ENCODE measurements at places on chromosomes 16 and 17.

- no peak for DNase-seq
Measured at GRCh38 chr16:73956587-73957494, 339.8 kb upstream of the PSMD7 start.

DNA sequence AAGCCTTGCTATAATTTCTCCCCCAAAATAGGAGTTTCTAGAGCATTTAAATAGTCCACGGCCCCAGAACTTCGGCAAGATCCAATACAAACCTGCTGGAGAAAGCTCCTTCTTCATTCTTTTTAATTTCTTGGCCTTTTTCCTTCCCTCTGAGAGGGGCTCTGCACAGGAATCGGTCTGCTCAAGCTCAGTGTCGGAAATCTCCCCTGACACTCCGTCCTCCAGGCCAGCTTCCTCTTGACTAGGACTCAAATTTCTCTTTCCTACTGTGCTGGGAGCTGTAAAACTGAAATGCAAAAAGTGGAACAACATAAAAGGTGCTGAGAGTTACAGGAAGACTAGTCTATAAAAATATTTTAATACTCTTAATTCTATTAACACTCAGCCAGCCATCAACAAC lies 183.3 kb downstream of the PARN start:
- no peak for DNase-seq

- DNase-seq: no peak
Measured at GRCh38 chr17:970364-970763, 9.2 kb downstream of the NXN start.

- DNase-seq: no peak
Measured at GRCh38 chr16:12646098-12646489, 157.6 kb downstream of the CPPED1 start.

GRCh38 chr17:69495787-69496186 lies 81.3 kb downstream of the MAP2K6 start:
- no peak for DNase-seq

DNA sequence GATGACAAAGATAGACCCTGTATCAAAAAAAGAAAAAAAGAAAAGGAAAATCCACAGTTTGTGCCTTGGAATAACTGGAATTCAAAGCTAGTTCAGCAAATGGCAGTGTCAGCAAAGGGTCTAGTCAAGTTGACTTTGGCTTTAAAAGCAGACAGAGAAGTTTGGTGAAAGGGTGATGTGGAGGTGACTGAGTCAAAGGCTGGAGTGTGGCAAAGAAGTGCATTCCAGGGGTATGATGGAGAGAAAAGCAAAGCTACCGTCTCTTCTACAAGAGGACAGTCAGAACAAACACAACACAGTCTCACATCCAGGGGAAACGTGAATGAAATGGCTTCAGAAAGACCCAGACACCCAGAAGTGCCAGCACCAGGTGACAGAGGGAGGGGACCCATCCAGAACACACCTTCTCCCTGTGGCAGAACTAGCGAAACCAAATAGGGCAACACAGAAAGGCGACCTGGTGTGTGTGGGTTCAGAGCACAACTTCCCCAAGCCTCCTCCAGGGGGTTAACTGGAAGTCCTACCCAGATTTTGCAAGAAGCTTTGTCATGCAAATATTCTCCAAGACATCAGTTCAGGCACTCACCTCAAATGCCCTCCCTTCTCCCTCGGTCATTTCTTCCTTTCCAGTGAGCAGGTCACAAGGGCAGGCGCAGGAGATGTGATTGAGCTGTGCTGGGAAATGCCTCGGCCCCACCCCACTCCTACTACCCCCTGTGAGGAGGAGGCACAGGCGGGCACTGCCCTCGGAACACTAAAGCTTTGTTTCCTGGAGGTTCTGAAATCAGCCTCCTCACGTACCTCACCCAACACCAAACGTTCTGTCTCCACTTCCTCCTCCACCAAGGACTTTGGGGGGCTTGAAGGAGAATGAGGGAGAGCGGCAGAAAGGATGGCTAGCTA lies 481.9 kb downstream of the SOX9 start:
- no peak for DNase-seq

DNA sequence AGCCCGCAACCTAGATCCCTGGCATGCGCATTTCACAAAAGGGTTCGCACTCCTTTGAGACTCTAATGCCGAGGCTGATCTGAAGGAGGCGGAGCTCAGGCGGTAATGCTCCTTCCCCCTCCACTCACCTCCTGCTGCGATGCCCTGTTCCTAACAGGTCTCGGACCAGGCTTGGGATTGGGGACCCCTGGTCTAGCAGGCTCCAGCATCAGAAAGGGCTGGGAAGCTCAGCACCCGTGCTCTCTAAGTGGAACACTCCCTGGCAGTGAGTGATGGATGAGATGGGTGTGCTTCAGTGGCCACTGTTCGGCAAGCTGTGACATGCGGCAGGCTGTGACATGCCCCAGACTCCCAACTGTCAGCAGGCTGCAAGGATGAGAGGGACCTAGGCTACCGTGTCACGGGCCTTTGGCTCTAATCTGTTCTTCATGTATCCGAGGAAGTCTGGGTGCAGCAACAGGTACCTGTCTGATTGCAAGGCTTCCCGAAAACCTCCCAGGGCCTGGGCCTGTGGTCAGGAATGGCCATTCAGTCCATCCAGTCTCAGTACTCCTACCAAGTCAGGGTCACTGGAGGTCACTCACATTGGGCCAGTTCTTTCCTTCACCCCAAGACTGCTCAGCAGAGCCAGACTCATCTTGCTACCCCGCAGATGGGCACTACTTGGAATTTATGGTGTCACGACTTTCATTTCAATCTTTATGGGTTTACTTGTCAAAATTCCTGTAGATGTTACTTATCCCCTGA lies 1.3 kb upstream of the ST6GALNAC2 start:
- no peak for DNase-seq

- no peak for DNase-seq
Measured at GRCh38 chr17:76560877-76561221, 21.0 kb downstream of the PRCD start.

GRCh38 chr16:56967733-56968132 lies 6.0 kb downstream of the CETP start:
- no peak for DNase-seq

DNA sequence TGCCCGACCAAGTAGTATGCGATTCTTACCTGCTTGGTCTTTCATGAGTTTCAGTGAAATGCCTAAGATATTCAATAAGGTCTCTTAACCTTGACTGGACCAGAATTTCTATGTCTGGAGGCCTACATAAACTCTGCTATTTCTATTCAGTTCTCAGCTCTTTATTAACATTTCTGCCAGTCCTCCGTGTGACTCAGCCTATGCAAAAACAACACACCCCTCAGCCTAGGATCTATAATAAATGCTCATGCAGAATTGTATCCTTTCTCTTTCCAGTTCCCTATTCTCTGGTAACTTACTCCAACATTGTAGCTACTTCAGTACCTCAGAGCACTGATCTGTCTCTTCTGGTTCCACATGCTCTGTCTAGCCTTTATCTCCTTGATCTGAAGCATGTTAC lies 1507.4 kb downstream of the CDH11 start:
- DNase-seq: no peak

DNA sequence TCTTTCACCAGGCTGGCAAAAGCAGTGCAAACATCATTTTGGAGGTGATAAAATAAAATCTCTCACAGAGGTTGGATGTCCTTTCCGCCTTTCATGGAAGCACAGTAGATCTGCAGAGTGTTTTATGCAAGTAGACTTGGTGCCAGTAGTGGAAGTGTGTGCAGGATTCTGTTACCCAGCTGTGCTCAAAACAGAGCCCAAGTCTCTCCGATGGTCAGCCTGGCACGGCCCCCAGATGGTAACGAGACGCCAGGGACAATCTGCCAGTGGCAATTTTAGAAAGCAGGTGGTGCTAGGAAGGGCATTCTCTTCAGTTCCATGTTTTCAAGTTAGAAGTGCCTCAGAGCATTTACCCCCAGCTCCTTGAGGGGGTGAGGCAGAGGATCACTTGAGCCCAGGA lies 1.5 kb upstream of the MTHFSD start:
- no peak for DNase-seq

- DNase-seq: no peak
Measured at GRCh38 chr17:75899353-75899752, 2.6 kb upstream of the TRIM65 start.

GRCh38 chr17:40727447-40728231 lies 24.1 kb upstream of the KRT24 start:
- no peak for DNase-seq

DNA sequence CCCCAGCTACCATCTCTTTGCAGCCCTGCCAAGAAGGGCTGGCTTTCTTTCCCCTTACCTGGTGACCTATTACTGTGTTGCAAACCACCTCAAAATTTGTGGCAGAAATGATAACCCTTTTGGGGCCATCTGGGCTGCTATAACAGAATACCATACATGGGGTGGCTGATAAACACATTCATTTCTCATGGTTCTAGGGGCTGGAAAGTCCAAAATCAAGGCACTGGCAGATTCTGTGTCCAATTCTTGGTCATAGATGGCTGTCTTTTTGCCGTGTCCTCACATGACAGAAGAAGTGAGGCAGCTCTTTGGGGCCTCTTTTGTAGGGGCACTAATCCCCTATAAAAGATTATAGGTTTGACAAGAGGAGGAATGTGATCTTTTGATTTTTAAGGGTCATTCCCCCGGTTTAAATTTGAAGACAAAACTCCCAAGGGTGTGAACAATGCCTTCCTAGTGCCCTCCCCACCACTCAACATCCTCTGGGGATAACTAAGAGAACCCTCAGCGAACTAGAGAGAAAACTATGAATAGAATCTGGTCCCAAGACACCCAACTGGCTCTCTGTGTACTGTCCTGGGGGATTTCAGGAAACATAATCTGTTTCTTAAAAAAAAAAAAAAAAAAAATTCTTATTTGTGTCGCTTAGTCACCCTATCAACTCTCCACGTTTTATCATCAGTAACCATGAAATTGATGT lies 1.7 kb upstream of the METTL22 start:
- no peak for DNase-seq

- no peak for DNase-seq
Measured at GRCh38 chr17:33531311-33531710, 238.2 kb upstream of the ASIC2 start.

DNA sequence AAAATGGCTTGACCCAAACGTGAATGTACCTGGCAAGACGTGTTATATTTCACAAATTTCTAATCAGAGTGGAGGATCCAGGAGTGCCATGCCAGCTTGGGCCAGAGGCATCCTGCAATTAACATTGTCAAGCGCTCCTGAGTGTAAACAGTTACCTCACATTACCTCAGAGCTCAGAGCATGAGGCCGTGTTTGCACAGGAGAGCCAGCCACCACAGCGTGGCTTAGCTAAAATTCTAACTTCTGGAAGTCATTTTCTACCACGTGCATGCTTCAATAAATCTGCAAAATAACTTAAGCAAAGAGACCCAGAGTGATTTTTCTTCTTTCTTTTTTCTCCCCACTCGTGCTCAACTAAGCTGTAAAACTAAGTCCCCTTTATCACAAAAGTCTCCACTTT lies 769.0 kb downstream of the KCNJ2 start:
- no peak for DNase-seq

DNA sequence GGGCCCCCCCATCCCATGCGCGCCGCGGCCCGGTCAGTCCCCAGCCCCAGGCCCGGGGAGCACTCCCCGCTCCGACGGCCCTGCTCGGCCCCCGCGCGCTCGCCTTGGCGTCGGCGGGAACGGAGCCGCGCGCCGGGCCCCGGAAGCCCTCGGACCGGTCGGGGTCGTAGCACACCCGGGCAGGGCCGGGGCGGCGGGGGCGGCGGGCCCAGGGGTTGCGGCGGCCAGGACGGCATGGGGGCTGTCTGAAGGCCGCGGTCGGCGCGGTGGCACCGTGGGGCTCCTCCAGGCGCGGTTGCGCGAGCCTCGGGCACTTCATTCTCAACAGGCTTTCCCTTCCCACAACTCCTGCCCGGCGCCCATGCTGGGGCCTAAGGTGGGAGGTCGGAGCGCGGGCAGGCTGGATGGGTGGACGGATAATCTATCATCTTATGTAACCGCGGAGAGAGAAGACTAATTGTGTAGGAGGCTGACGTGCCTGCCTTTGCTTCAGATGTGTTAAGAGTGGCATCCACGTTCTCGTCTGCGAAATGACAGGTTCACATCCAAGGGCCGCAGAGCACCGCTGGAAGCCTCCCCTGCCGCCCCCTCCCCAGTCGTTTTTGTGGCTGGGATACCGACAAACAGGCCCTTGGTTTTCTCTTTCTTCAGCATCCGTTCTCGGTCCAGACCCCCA lies 708 bp downstream of the BAIAP2 start:
- DNase-seq: no peak

DNA sequence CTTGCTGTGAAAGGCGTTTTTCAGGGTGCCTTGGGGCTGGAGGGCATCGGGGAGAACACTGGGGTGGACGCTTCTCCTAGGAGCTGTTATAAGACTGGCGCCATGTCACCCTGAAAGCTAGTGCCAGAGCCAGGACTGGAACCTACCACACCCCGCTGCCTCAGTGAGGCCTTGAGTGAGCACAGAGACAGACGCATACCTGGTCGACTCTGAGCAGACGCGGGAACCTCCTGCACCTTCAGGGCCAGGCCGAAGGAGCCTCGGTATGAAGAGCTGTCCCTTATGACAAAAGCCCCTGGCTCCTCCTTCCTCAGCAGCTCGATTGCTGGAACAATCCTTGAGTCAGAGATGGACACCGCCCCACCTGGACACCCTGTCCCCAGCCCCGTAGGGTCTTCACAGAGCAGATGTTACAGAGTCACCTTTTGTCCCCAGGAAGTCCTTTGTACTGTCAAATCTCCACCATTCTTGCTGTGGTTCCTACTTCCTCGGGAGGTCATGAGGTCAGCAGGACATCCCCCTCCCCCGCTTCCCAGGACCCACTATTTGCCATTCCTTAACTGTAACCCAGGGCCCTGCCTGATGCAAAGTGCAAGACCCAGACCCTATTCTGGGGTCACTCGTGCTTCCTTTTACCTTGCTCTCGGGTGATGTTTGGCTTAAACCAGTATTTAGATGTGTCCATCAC lies 17.0 kb downstream of the TNS4 start:
- DNase-seq: no peak

GRCh38 chr16:49742428-49743202 lies 113.3 kb downstream of the ZNF423 start:
- no peak for DNase-seq
